Endothelial cell of umbilical vein (primary cell): ENCODE measurements at places on chromosomes 4 and X. TPM values are rescaled to one million over a fixed set of nuclear protein-coding genes. Genes with fewer than 3 reads are reported as not detected.

DNA sequence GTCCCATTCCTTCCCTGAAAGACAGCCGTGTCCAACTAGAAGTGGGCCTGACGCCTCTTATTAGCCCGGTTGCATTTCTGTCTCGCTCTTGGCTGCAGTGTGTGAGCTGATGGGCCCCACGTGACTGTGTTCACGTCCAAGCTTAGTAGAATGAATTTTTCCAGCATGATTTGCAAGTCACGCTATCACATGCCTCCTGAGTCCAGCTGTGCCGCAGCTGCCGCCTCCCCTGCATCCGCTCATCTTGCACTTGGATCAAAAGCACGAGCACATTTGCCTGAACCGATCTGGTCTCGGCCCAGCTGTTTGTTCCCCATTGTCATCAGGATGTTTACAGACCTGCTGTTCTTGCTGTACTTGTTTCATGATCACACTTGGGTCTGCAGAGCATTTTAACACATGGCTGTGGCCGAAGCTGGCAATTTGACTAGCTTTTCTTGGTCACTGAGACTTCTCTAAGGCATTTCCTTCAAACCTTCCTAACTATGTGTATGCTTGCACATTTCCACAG lies 126.5 kb downstream of the KIT start:
- no peak for DNase-seq

GRCh38 chr4:117549524-117549923 lies 464.1 kb upstream of the TRAM1L1 start:
- DNase-seq = no peak

Gene CCKAR
- polyA plus RNA-seq = not detected in 2 replicates

- no peak for DNase-seq
Measured at GRCh38 chr4:32199639-32200038, 1479.5 kb downstream of the PCDH7 start.

Gene USP51
- polyA plus RNA-seq = 0.86 and 0.94 TPM in 2 replicates

Gene VCX2
- not detected in 2 replicates for polyA plus RNA-seq
